ENCODE measurements at places on chromosomes 16 and 17.

GRCh38 chr17:76296186-76296585, 11.9 kb downstream of the QRICH2 start:
- no peak for DNase-seq

- no peak for DNase-seq
Measured at GRCh38 chr17:50440172-50440837, 14.3 kb downstream of the ACSF2 start.

DNA sequence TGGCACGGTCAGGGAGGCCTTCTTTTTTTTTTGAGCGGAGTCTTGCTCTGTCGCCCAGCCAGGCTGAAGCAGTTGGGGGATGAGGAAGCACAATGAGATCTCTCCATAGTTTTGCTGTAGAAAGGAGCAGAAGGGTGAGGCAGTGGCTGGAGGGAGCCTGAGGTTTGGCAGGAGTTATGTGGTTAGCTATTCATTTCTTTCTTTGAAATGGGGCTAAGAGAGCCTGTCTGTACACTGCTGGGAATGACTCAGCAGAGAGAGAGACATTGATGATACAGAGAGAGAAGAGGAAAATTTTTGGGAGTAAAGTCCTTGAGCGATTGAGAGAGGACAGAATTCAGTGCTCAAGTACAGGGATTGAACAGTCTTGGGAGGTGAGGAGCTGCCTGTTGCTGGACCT, 22.1 kb downstream of the NOS2 start:
- no peak for DNase-seq

DNA sequence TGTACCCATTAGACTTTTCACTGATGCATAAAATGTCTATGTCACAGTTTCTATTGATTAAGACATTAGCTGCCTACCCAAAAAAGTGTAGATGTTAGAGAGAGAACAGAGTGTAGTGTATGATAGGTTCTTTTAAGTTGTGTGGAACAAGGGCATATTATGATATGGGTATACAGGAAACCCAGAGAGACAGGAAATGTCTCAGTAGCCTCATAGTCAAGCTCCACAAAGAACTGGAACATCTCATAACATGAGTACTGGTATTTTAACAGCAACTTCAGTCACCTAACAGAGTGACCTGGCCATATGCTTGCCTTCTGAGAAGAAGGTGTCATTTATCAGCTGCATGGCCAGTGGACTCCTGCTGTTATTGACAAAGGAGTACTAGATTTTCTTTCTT, 128.1 kb downstream of the RGS9 start:
- DNase-seq = no peak

DNA sequence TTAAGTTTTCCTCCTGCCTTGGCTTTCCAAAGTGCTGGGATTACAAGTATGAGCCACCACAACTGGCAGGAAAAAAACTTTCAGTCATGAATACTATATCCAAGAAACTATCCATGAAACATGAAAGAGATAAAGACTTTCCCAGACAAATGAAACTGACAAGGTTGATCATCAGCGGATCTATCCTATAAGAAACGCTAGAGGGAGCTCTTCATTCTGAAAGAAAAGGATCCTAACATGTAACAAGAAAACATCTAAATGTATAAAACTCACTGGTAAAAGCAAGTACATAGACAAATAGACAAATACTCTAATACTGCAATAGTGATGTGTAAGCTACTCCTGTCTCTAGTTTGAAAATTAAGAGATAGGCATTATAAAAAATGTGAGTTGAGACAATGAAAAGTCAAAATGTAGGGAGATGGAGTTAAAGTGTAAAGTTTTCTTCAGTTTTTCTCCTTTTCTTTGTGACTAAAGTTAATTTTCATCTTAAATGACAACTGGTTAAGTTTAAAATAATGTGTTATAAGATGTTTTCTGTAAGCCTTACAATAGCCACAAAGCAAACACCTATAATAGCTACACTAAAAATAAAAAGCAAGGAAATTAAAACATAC, 79.6 kb upstream of the TEKT1 start:
- DNase-seq = no peak

GRCh38 chr16:79264237-79265109, 336.1 kb downstream of the MAF start:
- peak; percentile 28 for DNase-seq

DNA sequence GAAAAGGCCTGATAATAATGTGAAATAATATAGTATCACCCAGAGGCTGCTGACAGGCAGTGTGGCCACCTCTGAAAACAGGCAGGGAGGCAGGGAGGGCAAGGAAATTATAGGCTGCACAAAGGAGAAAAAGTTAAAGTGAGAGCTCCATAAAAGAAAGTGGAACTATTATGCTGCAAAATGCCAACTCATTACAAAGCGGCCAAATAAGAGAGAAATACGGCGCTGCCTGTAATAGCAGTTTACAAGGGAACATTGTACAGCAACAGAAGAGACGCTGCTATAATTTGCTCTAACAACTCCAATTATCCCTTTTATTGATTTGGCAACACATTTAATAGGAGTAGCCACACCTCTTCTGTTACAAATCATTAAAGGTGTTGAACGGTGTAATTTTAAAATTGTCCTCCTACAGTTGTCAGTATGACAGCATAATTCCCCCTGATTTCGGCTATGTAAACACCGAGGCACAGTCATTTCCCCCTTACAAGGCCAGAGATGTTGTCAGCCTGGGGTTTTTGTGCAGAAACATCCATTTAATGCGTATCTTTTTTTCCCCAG, 120.3 kb downstream of the MRM1 start:
- no peak for DNase-seq

DNA sequence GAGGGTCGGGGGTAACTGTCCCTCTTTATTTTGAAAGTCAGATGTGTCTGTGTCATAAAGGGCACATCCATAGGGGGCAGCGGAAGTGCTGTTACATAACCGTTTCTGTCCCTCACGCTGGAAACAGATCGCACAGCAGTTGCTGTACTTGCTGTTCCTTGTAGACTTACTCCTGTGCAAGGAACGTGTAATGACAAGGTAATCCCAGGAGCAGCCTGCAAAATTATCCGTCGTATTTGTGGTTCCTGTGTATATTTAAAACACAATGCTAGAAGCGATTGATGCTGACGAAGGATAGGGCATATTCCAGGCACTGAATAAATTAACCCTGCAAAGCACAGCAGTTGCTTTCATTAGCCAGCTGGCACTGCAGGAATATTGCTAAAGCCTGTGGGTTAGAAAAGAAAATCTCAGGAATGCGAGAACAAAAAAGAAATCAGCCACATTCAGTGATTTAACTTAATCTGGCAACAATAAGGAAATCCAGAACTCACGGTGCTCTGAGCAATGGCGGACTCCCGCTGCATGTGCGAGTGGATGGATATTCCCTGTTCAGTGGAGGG, 76.2 kb downstream of the SPECC1 start:
- no peak for DNase-seq

- DNase-seq = peak; percentile 96
Measured at GRCh38 chr17:17849147-17849820, 12.5 kb upstream of the SREBF1 start.

DNA sequence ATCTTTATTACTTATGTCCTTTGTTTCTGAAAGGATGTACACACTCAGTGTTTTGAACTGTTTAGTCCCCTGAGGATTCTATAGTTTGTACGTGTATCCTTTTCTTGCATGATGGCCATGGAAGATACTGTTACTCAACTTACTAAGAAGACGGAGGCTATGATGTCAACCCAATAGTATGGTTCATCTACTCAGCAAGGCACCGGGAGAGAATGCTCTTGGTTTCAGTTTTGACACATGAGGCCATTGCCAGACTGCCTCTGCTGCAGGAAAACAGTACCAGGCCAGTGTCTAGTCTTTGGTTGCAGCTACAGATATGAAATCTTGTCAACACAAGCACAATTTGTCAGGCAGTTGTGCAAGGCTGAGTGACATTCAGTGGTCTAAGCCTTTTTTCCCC, 134.5 kb downstream of the MRTFB start:
- DNase-seq = peak; percentile 22

DNA sequence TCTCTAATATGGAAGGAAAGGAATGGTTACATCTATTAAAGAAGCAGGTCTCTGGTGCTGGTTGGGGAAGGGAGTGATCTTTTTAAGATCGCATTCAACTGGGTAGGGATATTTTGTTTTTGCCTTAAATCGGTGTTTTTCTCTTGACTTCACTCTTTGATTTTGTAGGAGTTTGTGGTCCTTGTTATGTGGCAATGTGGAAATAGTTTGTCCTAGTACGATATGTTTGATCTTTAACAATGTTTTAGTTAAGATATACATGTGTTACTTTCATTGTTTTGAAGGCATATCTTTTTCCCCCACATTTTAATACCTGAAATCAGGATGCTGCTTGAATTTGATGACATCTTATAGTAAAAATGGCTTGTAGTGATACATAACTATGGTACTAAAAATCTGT, 8.7 kb downstream of the GGNBP2 start:
- DNase-seq = no peak

DNA sequence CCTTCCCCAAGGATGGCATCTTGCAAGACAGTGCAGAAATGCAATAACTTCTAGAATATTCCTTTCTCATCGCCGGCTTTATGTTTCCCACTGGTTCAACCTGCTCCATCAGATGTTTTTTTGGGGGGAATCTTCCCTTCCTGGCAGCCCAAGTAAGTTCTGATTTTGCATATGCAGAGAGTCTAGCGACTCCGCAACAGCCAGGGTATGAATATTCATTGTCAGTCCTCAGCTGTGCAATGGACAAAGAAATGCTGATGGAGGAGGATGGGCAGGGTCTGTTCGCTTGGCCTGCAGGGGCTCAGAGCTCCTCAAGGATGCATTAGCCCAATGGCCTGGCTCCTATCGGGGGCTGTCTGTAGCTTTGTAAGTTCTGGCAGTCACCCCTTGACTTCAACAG, 358.8 kb upstream of the CCL2 start:
- no peak for DNase-seq

DNA sequence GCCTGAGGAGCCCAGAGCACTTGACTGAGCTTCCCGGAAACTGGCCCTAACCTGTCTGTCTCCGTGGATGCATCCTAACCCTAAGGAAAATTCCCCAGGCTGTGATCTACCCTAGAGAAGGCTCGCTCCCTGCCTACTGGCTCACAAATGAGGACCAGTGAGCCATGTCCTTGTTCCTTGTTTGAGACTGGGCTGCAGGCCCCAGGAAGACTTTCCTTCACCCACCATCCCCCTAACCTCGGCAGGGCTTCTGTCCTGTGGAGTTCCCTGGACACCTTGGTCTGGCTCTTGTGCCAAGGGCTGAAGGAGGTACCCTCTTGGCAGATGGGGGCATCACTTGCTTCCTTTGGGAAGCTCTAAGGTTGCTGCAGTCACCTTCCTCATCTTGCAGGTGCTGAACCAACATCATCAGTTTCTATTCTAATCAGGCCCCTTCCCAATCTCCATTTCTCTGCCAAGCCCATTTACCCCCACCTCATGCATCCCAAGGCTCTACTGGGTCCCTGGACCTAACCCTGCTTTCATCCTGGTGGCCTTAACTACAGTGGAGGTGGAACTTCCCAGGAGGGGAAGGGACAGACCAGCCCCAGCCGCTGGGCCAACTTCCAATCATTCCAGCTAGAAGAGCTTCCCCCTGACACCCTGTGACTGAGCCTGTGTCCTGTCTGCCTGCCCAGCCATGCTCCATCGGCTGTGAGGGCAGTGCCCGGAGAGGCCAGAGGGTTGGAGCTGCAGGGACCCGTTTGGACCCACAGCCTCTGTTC, 12.4 kb downstream of the RNF40 start:
- DNase-seq = no peak

DNA sequence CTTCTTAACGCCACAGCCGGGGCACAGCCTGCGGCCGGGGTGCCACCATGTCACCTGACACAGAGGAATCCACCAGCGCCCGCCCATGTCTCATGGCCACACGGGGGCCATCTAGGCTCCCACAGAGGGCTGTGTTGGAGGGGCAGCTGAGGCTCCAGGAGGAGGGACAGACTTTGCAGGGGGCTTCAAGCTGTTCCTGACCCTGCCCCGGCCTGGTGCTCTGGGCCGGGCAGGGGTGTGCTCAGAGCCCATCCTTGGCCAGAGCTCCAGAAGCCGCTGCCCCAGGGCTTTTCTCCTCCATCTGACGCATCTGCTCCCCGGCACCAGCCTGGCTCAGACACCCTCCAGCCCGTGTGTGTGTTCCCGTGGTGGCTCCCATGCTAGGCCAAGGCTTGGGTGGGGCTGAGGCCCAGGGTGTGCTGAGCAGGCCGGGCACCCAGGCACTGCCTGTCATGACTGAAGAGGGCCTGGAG, 7.8 kb upstream of the SLC38A10 start:
- DNase-seq = no peak

- peak; percentile 43 for DNase-seq
Measured at GRCh38 chr16:4936991-4937781, at the start of gene PPL. TSS of gene PPL (minus strand) at chr16:4937148. CDS start at chr16:4937045, 103 bp downstream.

- no peak for DNase-seq
Measured at GRCh38 chr16:22323173-22323958, 26.2 kb downstream of the POLR3E start.

GRCh38 chr16:3541527-3542155, 35.6 kb downstream of the NLRC3 start:
- no peak for DNase-seq

DNA sequence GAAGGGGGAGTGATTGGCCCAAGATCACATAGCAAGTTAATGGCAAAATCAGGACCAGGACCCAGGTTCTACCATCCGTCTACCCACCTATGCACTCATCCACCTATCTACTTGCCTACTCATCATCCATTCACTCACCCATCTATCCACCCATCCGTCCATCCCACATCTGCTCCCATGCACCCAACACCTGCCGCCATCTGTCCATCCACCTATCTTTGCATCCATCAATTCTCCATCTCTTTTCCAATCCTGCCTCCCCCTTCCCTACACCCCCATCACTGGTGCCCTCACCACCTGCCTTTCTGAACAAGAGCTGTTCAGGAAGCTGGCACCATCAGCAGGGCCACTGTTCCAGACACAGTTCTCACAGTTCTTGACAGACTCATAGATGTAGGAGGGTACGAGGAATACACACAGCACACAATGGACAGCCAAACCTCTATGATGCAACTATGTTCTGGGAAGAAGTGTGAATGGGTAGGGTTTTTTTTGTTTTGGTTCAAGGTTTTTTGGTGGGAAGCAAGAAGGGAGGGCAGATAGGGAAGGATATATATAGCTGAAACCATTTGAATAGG, 4.5 kb downstream of the SAMD14 start:
- no peak for DNase-seq

DNA sequence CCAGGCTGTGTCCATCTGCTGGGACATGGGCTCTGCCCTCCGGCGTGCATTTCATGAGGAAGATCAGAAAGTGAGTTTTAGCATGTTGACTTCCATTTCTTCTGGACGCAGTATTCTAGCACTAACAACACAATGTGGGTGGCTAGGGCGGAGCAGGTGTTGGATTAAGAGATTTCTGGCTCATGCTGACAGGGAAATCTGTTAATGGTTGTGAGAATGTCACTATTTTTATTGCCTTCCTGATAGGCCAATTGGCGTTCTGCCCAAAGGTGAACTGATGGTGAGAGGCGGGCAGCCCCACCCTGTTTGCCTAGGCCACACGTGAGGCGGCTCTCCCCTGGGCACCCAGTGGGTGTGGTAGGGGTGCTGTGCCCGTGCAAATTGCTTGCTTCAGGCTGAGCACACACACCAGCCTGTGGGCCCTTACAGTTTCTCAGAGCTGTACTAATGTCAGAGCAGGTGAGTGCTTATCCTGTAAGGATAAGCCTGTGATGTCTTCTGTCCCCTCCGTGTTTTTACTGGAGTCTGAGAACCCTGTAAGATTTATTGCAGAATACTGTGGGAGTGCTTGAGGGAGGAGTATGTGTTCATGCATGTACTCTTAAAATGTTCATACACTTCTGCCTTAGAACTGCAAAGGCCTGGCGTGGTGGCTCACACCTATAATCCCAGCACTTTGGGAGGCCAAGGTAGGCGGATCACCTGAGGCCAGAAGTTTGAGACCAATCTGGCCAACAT, 30.9 kb downstream of the PGS1 start:
- no peak for DNase-seq

GRCh38 chr17:78125138-78125913, 3.2 kb downstream of the TMC6 start:
- DNase-seq = peak; percentile 54
